ENCODE measurements at places on chromosomes 3 and 15.

DNA sequence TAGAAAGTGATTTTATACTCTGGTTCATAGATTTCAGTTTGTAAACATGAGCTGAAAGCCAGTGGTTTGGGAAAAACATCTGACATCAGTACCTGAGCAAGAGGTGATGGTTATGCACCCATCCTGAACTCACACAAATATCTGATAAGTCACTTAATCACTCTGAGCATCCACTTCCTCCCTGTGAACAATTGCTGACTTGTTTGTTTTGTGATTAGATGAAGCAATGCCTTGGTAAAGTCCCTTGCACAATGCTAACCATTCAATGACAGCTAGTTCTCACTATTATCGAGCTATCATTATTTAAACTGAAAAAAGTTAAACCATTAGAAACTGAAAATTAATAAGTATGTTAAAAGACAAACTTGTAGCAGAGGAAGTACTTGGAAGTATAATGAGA is 303.0 kb downstream of the PLOD2 start:
- no peak for DNase-seq

DNA sequence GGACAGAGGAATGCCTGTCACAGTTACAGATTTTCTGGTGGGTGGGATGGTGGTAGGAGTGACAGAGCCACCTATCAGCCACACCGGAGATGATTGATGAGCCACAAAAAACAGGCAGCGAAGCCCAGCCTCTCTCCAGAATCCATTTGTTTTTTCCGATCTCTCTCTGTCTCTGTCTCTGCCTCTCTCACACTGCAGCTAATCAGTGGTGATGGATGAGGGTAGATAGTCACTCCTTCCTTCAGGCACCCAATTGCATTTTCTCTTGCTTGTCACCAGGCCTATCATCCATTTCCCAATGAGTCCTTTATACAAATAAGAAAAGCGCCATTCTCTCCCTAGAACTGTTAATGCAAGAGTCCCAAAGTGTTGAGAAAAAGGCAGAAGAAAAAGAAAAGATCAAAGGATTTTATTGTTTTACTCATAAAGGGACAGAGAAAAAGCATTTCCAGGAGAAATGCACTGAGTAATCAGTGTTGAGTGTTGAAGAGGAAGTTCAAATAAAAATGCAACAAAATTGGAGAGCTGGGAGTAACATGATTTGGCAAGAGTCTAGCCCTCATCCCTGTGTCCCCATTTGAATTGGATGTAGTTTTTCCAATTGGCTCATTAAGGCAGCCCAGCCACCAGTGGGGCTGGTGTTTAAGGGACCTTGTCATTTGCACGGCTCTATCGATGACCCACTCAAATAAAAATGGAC is 1089.3 kb downstream of the TUSC7 start:
- DNase-seq: no peak

- DNase-seq: no peak
Observed at GRCh38 chr15:92728266-92728665, 72.7 kb upstream of the FAM174B start.

DNA sequence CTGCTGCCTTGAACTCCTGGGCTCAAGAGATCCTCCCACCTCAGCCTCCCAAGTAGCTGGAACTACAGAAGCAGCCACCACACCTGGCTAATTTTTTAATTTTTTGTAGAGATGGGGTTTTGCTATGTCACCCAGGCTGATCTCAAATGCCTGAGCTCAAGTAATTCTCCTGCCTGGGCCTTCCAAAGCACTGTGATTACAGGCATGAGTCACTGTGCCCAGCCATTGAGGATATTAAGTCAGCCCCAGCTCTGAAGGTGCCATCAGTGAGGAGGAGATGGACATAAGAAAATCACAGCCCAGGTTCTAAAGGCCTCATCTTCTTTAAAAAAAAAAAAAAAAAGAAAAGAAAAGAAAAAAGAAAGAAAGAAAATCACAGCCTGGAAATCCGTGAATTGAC is 26.6 kb upstream of the PSTPIP1 start:
- DNase-seq: no peak

DNA sequence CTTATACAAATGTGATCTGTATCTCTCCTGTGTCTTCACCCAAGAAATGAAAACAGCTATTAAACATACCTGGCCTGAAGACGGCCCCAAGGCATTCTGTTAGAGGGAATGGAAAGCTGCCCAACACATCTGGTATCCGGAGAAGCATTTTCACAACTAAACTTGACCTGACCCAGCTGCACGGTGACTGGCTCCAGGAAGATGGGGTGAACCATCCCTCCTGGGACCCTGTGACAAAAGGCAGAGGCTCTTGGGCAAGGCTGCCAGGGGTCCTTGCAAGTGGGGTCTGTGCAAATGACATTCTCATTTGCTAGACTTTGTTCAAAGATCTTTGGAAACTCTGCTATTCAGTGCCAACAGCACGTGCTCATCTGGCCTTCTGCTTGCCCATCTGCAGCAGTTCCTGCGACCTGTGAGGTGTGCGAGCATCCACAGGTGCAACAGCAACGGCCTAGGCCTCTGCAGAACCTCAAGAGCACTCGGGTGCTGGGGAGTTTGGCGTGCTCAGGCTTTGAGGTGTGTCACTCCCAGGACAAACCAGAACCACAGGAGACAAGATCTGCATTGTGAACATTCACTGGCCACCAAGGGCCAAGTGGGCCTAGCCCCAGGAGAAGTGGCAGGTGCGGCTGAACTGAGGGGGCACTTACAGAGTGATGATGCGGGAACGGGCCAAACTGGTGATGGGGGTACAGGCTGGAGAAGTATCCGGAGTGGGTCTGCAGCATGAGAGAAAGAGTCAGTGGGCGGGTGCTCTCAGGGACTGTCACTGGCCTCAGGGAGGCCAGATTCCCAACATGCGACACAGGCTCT is 71.8 kb downstream of the SENP2 start:
- DNase-seq: no peak

DNA sequence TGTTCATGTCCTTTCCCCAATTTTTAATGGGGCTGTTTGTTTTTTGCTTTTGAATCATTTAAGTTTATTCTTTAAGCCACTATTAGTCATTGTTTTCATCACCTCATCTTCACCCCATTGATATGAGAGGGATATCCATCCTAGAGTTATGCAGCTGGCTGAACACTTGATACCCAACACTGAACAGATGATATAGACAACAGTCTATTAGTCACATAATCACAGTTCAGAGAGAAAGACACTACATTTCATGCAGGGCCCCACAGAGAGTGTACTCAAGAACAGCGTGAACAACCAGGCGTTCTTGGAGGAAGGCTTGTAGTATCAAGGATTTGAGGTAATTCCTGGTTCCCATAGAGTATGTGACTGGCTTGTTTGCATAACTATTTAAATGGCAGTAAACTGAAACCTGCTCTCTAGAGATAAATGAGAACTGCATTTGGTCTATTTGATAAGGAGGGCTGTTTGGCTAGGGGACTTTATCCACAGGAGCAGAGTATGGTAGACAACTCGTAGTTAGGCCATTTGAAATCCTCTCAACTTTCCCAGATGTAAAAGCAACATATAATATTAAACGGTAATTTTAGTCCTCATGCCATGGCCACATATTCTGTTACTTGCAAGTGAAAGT is 618.7 kb downstream of the SI start:
- no peak for DNase-seq

DNA sequence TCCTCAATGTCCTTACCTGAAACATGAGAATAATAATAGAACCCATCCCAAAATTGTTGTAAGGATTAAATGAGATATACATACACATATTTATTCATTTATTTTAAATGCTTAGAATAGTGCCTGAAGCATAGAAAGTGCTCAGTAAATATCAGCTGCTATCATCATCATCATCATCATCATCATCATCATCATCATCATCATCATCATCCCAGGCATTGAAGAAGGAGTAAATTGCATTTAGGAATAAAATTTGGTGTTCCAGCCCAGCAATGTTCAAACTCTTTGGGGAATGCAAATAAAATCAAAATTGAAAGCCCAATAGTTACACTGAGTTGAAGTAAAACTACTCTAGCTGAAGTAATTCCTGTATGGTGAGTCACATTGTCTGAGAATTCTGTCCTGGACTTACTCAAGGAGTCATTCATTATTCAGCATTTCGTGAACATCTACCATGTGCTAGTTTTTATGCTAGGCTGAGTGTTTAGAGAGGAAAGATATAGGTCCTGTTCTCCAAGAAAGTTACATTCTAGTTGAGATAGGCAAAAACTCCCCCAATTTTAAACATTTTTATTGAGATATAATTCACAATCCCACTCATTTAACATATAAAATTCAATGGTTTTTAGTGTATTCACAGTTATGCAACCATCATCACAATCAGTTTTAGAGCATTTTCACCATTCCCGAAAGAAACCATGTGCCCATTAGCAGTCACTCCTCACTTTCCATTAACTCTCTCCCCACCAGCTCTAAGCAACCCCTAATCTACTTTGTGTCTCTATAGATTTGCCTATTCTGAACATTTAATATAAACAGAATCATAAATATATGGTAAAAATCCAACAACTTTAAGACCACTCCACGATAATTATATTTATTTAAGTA is 107.2 kb downstream of the FRMD5 start:
- DNase-seq: no peak

DNA sequence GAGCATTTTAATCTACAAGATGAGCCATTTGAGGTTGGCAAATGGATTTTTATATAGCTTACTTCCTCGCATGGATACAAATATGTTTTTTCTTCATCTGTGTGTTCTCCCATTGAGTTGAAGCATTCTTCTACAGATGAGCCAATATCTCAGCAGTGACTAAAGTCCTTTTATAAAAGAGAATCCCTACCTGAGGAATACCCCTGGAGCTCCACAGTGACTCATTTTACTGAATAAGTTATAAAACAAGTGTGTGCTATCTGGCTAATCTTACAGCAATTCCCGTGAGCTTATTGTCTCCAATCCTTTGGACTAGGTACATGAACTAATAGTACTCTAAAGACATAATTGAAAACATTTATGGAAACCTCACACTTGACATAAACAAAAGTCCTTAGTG is 354.2 kb upstream of the BCHE start:
- no peak for DNase-seq

DNA sequence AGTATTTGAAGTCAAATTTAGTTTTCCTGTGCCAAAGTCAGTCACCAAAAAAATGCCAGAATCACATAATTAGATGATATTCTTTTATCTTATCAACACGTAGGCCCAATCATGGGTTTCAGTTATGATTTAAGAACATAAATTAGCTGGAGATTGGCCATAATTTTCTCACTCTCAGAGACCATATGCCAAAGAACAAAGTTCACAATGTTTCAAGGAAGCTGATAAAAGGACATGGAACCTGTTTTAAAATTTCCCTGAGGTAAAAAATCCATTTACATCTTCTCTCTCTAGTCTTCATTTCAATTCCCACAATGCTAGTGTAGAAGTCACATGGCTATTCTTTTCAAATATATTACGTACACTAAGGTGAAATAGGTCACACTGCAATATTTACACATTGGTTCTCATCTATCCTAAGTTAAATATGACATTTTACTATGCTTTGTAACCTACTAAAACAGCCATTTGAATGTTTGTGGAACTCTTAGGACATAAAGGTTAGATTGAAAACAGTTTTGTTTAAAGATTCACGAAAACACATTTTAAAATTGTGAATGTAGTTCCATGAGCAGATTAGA is 42.7 kb upstream of the DCUN1D1 start:
- no peak for DNase-seq

- no peak for DNase-seq
Observed at GRCh38 chr3:152309535-152310307, 41.0 kb downstream of the MBNL1 start.

- no peak for DNase-seq
Observed at GRCh38 chr3:98445949-98446406, 17.0 kb upstream of the OR5K1 start.

- no peak for DNase-seq
Observed at GRCh38 chr3:153628591-153628990, 466.6 kb downstream of the RAP2B start.

DNA sequence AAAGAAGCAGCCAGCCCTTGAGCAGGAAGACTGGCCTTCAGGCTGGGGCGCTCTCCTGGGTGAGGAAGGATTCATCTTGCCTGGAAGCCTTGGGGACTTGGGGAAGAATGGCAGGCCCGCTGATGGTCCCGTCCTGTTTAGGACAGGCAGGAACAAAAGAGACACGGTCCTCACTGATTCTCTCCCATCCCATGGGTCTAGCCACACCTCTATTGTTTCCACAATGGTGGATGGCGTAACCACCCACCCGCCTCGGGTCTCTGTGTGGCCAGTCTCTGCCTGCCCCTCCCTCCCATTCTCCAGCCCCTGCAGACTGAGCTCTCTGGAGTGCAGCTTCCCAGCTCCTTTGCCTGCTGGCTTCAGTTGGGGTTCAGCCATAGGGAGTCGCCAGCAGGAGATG is 284.3 kb downstream of the UACA start:
- no peak for DNase-seq

DNA sequence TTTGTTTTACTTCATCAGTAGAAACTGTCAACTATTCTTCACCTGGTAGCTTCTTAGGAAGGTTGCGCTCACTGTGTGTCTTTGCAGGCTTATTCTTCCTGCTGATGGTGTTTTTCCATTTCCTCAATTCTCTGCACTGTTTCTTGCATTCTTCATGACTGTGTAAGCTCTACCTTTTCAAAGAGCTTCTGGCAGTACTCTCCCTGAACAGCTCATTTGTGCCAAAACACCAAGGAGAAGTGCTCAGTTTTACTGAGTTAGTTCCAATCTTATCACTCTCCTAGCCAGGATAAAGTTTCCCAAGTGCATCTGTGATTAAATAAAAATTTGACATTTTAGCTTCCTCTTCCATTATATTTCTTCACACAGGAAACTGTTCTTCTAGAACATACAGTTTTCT is 339.8 kb downstream of the EPHA3 start:
- no peak for DNase-seq

GRCh38 chr3:45979378-45979777 is 16.2 kb downstream of the FYCO1 start:
- DNase-seq: no peak

- DNase-seq: no peak
Observed at GRCh38 chr15:33808720-33809457, 159.4 kb upstream of the CHRM5 start.

DNA sequence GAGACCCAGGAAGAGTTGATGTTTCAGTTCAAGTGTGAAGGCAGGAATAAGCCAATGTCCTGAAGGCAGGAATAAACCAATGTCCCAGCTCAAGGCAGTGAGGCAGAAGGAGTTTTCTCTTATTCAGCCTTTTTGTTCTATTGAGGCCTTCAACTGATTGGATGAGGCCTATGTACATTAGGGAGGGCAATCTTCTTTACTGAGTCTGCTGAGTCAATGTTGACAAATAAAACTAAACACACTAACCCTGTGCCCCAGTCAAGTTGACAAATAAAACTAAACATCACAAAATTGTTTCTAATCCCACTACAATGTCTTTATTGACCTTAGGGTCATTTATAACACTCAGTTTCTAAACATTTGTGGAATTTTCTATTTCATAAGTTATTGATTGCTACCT is 100.0 kb downstream of the CACNA2D3 start:
- no peak for DNase-seq

GRCh38 chr15:71131601-71132362 is 16.5 kb downstream of the THSD4 start:
- no peak for DNase-seq

All from NCI-H526 treated with DMSO at 0.1 percent for 48 hours (cell line).